Posterior vena cava (tissue), 2 donors: ENCODE measurements at places on chromosomes 7 and 10. TPM values are rescaled to one million over a fixed set of nuclear protein-coding genes. Genes with fewer than 3 reads are reported as not detected.

DNA sequence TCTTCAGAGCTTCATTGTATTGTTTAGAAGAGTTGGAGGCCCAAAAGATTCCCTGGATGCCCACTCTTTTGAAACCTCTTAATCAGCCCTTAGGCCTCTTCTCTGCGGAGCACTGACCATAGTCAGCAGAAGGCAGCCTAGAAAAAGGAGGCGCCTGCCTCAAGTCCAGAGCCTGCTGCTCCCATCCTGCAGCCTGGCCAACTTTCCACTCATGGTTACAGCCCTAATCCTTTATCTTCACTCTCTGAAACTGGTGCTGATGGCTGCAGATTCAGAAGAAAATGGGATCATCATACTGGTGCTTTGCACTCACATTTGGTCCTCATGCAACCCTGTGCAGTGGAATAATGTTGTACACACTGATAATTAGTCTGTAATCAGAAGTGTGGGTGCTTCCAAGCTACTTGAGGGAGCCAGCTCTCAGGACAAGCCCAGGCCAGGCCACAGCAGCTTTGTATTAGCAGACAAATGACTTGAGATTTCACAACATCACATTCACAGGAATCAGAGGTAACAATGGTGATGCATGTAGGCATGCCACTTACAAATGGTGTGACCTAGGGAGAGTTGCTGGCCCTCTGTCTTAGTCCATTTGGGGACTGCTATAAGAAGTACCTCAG is 272.9 kb downstream of the GALNT17 start:
- DNase-seq, result no peak

The SRRM3 gene
- total RNA-seq, result 5.3 TPM

The ANLN gene
- 3.0 TPM for total RNA-seq

GRCh38 chr10:122149561-122150505 is 121.3 kb upstream of the BTBD16 start:
- DNase-seq, result peak; percentile 94

- DNase-seq, result no peak
Observed at GRCh38 chr7:50335795-50336754, 31.6 kb downstream of the IKZF1 start.

The TOMM7 gene
- total RNA-seq, result 227 TPM

DNA sequence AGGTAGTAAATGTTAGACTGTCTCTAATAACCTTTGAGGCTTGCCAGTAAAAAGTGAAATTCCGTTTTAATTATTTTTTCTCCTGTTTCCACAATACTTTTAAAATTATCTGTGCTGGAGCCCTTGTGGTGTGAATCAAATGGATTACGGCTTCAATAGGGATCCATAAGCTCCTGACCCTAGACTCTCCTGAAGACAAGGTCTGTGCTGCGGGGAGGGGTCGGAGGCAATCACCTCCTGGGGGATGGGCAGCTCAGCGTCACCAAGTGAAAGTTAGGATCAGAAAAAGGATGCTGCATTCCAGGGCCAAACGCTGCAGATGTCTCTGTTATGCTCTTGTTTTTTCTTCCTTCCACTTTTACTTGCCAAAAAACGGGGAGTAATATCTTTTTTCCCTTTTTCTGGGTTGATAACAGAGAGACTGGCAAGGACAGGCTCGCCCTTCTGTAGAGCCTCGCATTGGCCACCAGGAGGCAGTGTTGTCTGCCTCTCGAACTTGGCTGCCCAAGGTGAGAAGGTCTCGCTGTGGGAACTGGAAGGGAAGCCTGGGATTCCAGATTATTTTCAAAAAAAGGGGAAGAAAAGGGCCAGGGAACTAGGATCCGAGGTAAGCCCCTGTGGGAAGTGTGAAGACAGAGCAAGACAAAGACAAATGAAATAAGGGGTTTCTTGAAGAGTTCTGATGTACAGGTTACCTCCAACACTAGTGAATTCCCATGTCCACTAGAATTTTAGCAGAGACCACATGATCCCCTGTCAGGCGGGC is 621.9 kb downstream of the ACTR3B start:
- no peak for DNase-seq

- no peak for DNase-seq
Observed at GRCh38 chr7:113480537-113480936, 362.2 kb upstream of the SMIM30 start.

DNA sequence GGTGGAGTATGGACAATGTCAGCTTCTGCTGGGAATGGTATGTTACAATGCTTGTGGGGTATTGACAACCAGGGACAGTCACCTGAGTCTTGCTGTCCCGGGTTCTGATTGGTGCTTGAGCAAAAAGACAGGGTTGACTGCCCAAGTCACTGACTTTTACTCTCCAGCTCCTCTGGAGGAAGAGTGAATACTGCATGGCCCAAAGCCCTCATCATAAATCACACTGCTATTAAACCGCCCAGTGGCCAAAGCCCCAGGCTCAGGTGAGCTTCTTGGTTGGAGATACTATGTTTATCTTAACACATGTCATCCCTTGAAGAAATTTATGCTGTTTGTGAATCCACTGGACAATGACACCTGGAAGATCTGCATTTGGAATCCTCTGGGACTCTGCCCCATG is 90.0 kb upstream of the IGFBP3 start:
- DNase-seq, result no peak

DNA sequence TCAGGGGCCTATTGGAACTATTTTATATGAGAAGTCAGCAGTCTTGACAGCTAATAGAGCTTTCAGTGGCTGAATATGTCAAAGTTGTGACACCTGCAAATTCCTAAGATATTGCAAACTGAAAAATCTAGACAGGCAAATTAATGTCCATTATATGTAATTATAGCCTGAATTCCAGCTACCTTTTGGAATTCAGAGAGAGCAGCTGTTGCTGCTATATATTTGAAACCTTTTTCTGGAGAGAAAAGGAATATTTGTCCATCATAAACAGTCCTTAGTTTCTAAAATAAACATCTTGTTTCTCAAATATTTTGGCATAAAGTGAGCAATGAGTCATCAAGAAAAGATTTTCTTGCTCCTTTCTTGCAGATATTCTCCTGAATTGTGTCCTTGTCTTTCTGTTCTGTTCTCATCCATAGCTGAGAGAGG is 408.9 kb upstream of the SEMA3D start:
- DNase-seq, result no peak

DNA sequence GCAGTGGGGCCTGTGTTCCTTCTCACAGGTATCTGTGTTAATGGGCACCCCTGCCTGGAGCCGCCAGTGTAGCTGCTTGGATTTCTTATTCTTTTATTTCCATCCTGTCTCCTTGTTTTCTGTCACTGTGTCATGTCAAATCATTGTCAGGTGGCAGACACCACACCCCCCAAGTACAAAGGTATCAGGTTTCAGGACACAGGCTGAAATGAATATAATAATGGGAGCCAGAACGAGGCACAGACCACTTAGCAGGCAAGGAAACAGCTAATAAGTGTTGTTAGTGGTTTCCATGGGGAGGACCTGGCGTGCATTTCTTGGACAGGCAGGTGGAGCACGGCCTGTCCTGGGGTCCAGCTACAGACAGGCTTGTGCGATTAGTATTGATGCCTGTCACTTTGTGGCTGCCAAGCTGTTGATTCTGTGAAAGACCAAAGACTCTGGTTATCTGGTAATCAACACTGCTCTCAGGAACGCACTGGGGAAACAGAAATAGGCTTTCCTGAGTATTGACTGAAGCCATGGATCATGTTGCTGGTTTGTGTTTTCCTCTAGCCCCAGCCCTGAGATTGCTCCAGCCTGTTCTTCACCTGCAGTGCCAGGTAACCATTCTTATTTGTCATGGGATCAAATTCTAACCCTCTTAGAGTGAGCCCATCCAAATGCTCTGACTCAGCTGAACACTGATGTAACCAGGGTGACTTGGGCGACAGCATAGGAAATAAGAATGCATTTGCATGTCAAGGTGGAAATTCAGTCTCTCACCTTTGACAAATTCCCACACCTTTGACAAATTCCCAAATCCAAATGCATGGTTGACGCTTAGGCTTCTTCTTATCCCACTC is 1002.0 kb downstream of the LRMDA start:
- no peak for DNase-seq

GRCh38 chr7:28180364-28181147 is at the start of gene JAZF1:
Gene JAZF1, minus strand, starts transcription at chr7:28180795.
- peak; percentile 82 for DNase-seq

DNA sequence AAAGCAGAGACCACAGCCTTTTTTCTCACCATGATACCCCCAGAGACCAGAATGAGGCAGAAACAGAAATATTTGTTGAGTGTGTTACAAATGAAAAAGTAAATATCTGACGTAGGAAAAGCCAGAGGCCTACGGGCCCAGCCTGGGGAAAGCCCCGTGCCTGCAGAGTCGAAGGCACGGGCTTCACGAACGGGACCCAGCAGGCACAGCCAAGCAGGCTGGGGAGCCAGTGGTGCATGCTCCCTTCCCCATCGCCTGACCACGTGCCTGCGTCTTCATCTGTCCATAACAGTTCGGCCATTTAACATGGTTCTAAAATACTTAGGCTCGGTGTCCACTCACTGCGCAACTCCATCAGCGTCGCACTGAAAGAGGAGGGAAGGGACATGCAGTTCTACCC is 50.8 kb downstream of the SLIT1 start:
- DNase-seq, result no peak

GRCh38 chr7:38273286-38273995 is at the start of gene TARP:
Gene TARP, minus strand, starts transcription at chr7:38273636.
- DNase-seq, result no peak

The GBX1 gene
- not detected for total RNA-seq

DNA sequence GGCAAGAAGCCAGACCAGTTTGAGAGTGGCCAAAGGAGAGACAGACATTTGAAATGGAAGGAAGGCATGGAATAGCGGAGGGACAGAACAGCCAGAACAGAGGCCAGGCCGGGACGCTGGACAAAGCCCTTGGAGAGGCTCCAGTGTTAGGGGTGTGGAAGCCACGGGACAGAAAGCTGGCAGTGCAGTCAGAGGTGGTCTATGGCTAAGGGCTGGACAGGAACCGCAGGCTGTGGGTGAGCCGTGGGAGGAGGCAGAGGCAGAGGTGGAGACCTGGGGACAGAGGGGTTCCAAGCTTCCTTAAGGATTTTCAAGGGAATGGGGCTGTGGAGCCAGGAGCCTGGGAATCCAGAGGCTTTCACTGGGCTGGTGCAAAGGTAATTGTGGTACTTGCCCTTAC is 301.1 kb downstream of the GFRA1 start:
- no peak for DNase-seq

DNA sequence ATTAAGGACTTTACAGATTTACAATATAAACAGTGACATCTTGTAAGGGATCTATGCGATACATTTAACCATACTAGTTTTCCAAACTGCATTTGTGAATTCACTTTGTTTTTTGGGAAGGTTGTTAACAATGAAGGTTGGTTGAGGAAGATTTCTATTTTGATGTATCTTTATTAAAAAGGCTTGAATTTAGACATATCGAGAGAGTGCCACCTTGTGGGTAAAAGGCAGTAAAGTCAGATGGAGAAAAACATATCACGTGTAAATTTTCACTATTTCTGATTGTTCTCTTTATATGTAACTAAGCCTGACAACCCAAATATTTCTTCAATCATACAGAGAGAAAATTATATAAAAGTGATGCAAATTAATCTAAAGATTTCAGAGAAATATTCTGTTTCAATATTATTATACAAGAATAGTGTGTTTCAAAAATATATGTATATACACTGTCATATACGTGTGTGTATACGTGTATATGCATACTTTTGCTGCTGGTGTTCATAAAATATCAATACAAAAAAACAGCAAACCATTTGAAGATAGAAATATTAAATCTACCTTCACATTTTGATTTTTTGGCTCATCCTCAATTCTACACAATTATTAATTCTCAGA is 988.6 kb downstream of the SORCS1 start:
- no peak for DNase-seq

The SPDYE8 gene
- not detected for total RNA-seq

- peak; percentile 72 for DNase-seq
Observed at GRCh38 chr10:133465191-133465949, 11.6 kb downstream of the SCART1 start.

DNA sequence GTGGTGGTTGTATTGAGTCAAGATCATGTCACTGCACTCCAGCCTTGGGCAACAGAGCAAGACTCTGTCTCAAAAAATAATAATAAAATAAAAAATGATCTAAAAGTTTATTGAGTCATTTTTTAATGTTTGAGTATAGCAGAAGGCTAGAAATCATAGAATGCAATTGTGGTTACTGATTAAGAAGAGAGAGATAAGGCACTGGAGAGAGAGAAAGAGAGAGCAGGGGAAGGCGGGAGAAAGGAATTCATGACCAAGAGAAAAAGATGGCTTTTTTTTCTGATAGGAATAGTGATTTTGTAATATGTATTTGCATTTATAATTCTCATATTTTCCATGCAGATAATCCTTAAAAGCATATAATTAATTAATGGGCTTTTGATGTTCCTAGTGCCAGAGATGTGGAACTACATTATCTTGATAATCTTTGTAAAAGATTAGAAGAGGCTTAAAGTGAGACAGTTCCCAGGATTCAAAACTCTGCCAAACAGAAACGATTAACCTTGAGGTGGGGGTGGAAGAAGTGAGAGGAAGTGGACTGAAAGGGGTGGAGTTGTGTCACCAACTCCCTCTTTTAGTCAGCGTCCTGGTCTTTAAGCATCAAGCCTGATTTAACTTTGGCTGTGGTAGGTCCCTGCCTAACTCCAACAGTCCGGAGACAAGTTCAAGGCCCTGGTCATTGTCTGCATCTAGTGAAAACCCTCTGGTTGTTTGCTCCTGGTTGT is 76.2 kb downstream of the CHN2 start:
- no peak for DNase-seq

The SLC16A12 gene
- 0.57 TPM for total RNA-seq

DNA sequence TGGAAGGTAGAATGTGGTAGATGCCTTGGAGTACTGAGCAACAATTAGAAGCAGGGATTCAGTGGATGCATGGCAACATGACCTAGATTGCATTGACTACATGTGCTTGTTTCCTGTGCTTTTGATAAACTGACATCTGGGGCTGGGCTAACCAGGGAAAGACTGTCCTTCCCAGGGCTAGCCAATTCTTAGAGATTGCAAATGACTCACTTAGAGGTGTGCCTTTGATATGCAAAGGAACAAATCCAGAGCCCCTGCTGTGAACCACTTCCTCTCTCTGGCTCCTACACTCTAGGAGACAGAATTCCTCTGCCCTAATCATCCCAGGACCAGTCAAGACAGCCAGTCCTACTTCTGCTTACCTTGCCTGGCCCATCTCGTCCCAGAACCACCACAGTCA is 651.5 kb downstream of the LRMDA start:
- no peak for DNase-seq

DNA sequence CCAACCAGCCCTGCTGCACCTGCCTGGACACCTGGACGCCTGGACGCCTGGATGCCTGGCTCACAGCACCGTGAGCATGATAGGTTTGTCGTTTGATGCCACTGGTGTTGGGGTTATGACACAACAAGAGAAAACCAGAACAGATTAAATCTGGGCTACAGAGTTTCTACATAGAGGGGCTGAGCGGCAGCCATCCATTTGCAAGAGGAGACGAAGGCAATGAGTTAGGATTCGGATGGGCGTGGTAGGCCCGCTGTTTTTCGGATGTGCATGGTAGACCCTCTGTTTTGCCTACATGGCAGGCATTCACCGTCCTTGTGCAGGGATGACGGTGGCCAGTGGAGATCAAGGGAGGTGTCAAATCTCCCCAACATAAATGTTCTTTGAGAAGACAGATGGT is 121.5 kb upstream of the RNF32 start:
- no peak for DNase-seq
